ENCODE measurements at places on chromosomes 1 and 21. TPM values are rescaled to one million over a fixed set of nuclear protein-coding genes. Genes with fewer than 3 reads are reported as not detected.

ATP8B2 gene
- polyA plus RNA-seq = 89.4 TPM

PPP1R15B gene
- polyA plus RNA-seq = 14.1 TPM

SGIP1 gene
- not detected for polyA plus RNA-seq

AGT gene
- polyA plus RNA-seq = not detected

FAM72B gene
- polyA plus RNA-seq = 0.35 TPM

SFN gene
- polyA plus RNA-seq = not detected

BOLA1 gene
- polyA plus RNA-seq = 38.2 TPM

S100A2 gene
- polyA plus RNA-seq = not detected

SRGAP2 gene
- polyA plus RNA-seq = 4.6 TPM

CCDC17 gene
- polyA plus RNA-seq = 0.18 TPM

ADAMTS1 gene
- 0.71 TPM for polyA plus RNA-seq

CYP4X1 gene
- not detected for polyA plus RNA-seq

GPR25 gene
- 0.66 TPM for polyA plus RNA-seq

PLA2G2C gene
- polyA plus RNA-seq = not detected

RAB25 gene
- polyA plus RNA-seq = 1.8 TPM

ADORA1 gene
- polyA plus RNA-seq = not detected

FPGT gene
- polyA plus RNA-seq = 5.1 TPM

NID1 gene
- polyA plus RNA-seq = not detected

GRCh38 chr1:99942723-99943122, 27.1 kb upstream of the SLC35A3 start:
- H3K4me1 ChIP-seq = no peaks in the 10 kb centered on the region
- no peaks in the 10 kb centered on the region for H3K27me3 ChIP-seq
- H3K36me3 ChIP-seq = no peaks in the 10 kb centered on the region
- H3K27ac ChIP-seq = no peak overlapping the region
- DNase-seq = no peak
- no peak overlapping the region for H3K4me3 ChIP-seq

DNA sequence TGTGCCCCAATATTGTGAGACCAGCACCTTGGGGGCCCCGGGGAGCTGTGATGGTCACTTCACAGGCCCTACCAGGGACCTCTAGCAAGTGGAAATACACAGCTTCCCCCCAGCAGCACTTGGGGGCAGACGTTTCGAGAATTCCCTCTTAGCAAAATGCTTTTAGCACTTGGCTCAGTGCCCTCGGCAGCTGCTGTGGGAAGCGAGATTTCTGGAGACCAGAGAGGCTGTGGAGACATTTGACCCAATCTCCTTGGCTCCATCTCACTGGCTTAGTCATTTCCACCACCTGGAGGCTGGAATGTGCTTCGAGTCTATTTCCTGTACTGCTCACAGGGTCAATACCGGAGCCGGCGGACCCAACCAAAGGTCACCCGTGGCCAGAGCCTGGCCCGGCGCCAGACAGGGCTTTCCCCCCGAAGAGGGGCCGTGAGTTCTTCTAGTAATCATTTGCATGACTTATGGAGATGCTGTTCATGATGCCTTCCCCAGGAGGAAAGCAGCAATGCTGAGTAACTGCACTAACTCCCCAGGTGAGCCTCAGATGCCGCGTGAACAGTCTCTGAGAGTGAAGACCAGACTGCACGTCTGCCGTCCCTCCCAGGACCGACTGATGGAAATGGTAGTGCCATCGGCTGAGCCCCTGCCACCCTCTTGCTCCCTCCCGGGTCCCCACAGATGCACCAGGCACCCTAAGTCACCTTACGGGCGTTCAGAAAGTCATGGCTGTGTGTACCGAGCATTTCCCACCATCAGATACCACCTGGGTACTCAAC, 4.4 kb upstream of the C2CD2 start:
- no peak for DNase-seq
- H3K27me3 ChIP-seq = no peaks in the 10 kb centered on the region
- H3K27ac ChIP-seq = no peak overlapping the region
- no peaks in the 10 kb centered on the region for H3K36me3 ChIP-seq
- no peak overlapping the region for H3K4me3 ChIP-seq
- peaks cover 6% of the 10 kb centered on the region for H3K4me1 ChIP-seq

- H3K4me1 ChIP-seq = peaks cover 5% of the 10 kb centered on the region
- H3K4me3 ChIP-seq = no peak overlapping the region
- no peak for DNase-seq
- no peaks in the 10 kb centered on the region for H3K36me3 ChIP-seq
- H3K27ac ChIP-seq = no peak overlapping the region
Measured at GRCh38 chr1:151968791-151969399, 24.8 kb downstream of the S100A10 start.

DNA sequence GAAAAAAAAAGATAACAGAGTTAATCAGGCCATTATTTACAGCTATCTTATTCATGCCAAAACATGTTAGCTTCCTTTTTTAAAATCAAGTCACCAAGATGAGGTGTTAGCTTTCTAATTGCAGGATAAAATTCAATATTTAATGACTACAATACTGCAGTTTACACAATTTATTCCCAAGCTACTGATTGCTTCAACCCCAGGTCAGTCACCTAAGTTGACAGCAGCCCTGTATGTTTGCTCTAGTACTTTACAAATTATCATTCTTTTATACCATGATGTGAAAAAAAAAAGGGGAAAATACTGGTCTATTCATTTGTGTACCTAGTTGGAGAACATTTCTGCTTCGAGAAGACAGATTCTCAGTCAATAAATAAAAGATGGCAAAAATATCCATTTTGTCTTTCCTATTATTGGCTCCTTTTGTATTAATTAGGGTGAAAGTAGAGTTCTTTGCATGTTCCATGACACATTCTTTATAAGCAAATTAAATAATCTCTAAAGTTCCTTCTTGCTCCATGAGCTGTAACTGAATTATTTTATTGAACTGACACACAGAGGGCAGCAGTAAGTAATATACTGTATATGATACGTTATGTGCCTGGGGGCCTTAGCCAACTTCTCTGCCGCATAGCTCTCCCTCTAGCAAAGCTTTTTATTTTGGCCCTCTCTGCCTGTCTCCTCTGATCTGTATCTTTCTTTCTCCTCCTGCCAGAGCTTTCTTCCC, 48.0 kb downstream of the DIPK1A start:
- H3K27ac ChIP-seq = no peak overlapping the region
- no peaks in the 10 kb centered on the region for H3K36me3 ChIP-seq
- no peak for DNase-seq
- no peak overlapping the region for H3K4me3 ChIP-seq
- no peaks in the 10 kb centered on the region for H3K4me1 ChIP-seq

GRCh38 chr1:51170342-51170741, 65.7 kb upstream of the RNF11 start:
- no peak overlapping the region for H3K4me3 ChIP-seq
- no peak overlapping the region for H3K27ac ChIP-seq

DNA sequence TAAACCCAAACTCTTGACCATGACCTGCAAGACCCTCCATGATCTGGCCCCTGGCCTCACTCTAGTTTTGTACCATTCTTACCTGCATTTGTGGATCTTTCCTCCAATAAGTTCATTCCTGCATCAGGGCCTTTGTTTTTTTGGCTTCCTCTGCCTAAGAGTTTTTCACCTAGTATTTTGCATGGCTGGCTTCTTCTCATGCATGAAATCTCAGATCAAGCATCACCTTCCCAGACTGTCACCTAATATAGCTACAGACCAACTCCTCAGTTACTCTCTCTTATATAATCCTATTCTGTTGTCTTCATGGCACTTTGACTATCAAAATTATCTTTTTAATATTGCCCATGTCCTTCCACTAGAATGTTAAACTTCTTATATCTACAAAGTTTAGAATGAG, 54.2 kb downstream of the BTBD8 start:
- no peak overlapping the region for H3K27ac ChIP-seq
- DNase-seq = no peak
- H3K4me3 ChIP-seq = no peak overlapping the region
- H3K4me1 ChIP-seq = no peaks in the 10 kb centered on the region
- no peaks in the 10 kb centered on the region for H3K27me3 ChIP-seq
- no peaks in the 10 kb centered on the region for H3K36me3 ChIP-seq

- no peaks in the 10 kb centered on the region for H3K27me3 ChIP-seq
- DNase-seq = no peak
- no peaks in the 10 kb centered on the region for H3K36me3 ChIP-seq
- peaks cover 21% of the 10 kb centered on the region for H3K4me1 ChIP-seq
Measured at GRCh38 chr1:108072776-108073175, 107.8 kb upstream of the VAV3 start.

GRCh38 chr1:87292684-87293493, 35.8 kb upstream of the LMO4 start:
- no peaks in the 10 kb centered on the region for H3K27me3 ChIP-seq
- DNase-seq = peak; percentile 54
- H3K36me3 ChIP-seq = no peaks in the 10 kb centered on the region
- no peak overlapping the region for H3K4me3 ChIP-seq
- H3K27ac ChIP-seq = no peak overlapping the region

- H3K27me3 ChIP-seq = no peaks in the 10 kb centered on the region
- peaks cover 19% of the 10 kb centered on the region for H3K4me1 ChIP-seq
- H3K36me3 ChIP-seq = no peaks in the 10 kb centered on the region
- no peak overlapping the region for H3K4me3 ChIP-seq
- DNase-seq = no peak
Measured at GRCh38 chr1:44777547-44777946, 2.2 kb downstream of the RPS8 start.

- H3K4me3 ChIP-seq = no peak overlapping the region
- H3K36me3 ChIP-seq = no peaks in the 10 kb centered on the region
- no peak overlapping the region for H3K27ac ChIP-seq
- H3K4me1 ChIP-seq = no peaks in the 10 kb centered on the region
Measured at GRCh38 chr1:65830306-65830705, 37.6 kb downstream of the PDE4B start.

DNA sequence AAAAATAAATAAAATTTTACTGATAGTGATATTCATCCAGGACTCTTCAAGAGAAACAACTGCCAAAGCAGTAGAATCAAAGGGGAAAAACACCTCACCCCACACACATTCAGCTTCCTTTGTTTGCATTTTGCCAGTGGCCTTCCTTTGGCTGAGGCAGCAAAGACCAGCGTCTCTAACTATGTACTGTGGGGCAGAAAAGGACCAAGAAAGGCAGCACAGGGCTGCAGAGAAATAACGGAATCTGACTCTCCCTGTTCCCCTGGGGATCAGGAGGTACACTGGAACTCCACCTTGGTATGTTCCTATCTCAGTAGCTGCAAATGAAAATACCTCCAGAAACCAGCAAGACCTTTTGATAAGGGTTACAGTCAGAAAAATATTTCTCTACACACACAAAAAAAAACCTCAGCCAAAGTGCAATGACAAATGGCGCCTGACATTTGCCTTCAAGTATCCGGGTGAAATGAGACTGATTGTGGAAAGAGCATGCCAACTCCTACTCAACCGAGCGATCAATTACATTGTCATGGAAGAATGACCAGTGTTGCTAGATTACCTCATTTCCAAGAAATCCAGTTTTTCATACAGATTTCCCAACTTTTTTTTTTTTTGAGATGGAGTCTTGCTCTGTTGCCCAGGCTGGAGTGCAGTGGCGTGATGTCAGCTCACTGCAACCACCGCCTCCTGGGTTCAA, 50.9 kb downstream of the TARBP1 start:
- H3K4me1 ChIP-seq = no peaks in the 10 kb centered on the region
- DNase-seq = no peak
- H3K36me3 ChIP-seq = peaks cover 12% of the 10 kb centered on the region
- no peak overlapping the region for H3K4me3 ChIP-seq
- H3K27ac ChIP-seq = no peak overlapping the region

DNA sequence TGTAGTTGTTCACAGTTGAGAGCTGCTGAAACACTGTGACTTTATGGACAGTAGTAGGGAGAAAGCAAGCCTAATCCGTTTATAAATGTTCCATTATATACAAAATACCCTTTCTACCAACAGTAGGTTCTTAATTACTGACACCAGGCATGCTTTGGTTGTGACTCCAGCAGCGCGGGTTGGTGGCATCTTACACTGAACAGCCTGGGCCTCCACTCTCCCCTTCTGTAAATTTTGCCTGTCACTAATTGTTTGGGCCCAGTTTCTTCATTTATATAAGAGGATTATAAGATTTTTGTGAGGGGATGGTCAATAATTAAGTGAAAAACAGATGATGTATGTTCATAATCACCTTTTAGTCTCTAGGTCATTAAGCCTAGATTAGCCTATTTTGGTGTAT, 58.2 kb downstream of the ITSN1 start:
- H3K27me3 ChIP-seq = no peaks in the 10 kb centered on the region
- H3K27ac ChIP-seq = no peak overlapping the region
- DNase-seq = no peak
- H3K4me1 ChIP-seq = peaks cover 9% of the 10 kb centered on the region

- no peak overlapping the region for H3K4me3 ChIP-seq
- no peaks in the 10 kb centered on the region for H3K4me1 ChIP-seq
- DNase-seq = no peak
- H3K27me3 ChIP-seq = no peaks in the 10 kb centered on the region
- H3K36me3 ChIP-seq = no peaks in the 10 kb centered on the region
Measured at GRCh38 chr21:43737158-43737950, 18.4 kb downstream of the PDXK start.

- no peak overlapping the region for H3K27ac ChIP-seq
- H3K27me3 ChIP-seq = no peaks in the 10 kb centered on the region
- H3K4me1 ChIP-seq = no peaks in the 10 kb centered on the region
- H3K36me3 ChIP-seq = no peaks in the 10 kb centered on the region
- no peak for DNase-seq
Measured at GRCh38 chr1:147912553-147912952, 10.0 kb downstream of the GJA8 start.

DNA sequence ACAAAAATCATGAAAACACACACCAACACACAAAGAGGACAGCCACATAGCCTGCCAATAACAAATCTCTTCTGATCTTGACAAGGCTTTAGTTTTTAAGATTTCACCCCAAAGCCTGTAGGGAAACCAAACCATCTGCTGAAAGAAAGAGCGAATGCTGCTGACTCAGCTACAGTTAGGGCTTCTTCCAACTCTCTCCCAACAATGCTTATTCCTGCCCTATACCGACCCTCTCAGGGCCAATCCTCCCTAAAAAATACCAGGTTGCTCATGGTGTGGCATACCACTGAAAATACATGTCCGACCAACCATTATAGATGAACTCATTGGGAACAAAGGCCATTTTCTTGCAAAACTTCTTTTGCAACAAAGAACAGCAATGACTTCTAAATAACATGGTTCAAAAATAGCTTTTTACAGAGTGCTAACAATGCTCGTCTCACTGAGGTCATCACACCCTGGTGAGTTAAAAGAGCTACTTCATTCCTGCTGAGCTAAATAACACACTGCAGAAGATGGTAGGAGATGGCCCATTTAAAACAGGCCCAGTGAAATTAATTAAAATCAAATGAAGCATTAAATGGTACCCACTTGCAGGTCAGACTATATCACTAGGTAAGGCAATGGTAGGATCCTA, 86.1 kb downstream of the KIAA0319L start:
- DNase-seq = no peak
- H3K27me3 ChIP-seq = no peaks in the 10 kb centered on the region
- H3K4me3 ChIP-seq = no peak overlapping the region
- no peak overlapping the region for H3K27ac ChIP-seq

- DNase-seq = no peak
- no peak overlapping the region for H3K4me3 ChIP-seq
- H3K27me3 ChIP-seq = no peaks in the 10 kb centered on the region
- no peak overlapping the region for H3K27ac ChIP-seq
Measured at GRCh38 chr1:220166853-220167252, 72.9 kb downstream of the IARS2 start.

GRCh38 chr1:212698467-212699103, 1.1 kb downstream of the BATF3 start:
- H3K36me3 ChIP-seq = no peaks in the 10 kb centered on the region
- no peaks in the 10 kb centered on the region for H3K27me3 ChIP-seq

GRCh38 chr1:179366093-179366800, 476 bp downstream of the AXDND1 start:
- H3K4me1 ChIP-seq = peaks cover 8% of the 10 kb centered on the region
- H3K36me3 ChIP-seq = no peaks in the 10 kb centered on the region
- peak overlapping the region; percentile 91 for H3K4me3 ChIP-seq
- H3K27ac ChIP-seq = peak overlapping the region; percentile 91
